Stimulated activated naive CD8-positive, alpha-beta T cell treated with anti-CD3 and anti-CD28 coated beads, Interleukin-15, amount 100 ng/mL, for 72 hours (primary cell): ENCODE measurements at places on chromosomes 2 and 18.

GRCh38 chr2:119910566-119910965 lies 102.3 kb upstream of the EPB41L5 start:
- DNase-seq = no peak

- no peak for DNase-seq
Measured at GRCh38 chr18:74529378-74529777, 4.9 kb upstream of the CNDP1 start.

GRCh38 chr2:127608061-127609030 lies 37.6 kb upstream of the GPR17 start:
- DNase-seq = peak; percentile 7

DNA sequence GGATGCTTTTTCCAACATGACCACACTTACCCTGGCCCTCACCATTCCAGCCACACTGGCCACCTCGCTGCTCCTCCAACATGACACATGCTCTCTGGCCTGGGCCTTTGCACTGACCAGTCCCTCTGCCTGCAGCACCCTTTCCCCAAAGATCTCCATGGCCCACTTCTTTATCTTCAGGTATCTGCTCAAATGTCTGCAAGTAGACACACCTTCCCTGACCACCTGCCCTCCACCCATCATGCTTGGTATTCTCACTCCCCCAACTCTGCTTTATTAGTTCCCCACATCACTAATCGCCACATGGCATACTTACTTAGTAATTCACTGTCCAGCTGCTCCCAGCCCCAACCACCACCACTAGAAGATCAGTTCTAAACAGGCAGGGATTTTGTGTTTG lies 214.2 kb downstream of the BCL11A start:
- DNase-seq = no peak

GRCh38 chr2:120576509-120577474 lies 158.9 kb upstream of the GLI2 start:
- no peak for DNase-seq
